ENCODE measurements at places on chromosomes 11 and 22.

DNA sequence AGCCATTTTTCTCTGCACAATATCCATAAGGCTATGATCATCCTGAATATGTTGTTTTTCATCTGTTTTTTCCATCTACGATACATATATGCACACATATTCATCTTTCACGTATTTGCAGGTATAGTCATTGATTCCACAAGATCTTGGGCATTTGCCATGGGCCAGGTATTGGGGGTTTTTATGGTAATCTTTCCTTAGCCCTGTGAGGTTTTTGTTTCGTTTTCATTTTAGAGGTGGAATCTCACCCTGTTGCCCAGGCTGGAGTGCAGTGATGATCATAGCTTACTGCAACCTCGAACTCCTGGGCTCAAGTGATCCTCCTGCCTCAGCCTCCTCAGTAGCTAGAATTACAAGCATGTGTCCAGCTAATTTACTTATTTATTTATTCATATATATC, 20.0 kb downstream of the CD6 start:
- no peak for DNase-seq

GRCh38 chr11:85961930-85962363, 106.8 kb downstream of the CCDC83 start:
- DNase-seq, result no peak

- no peak for DNase-seq
Measured at GRCh38 chr11:128269466-128269865, 317.9 kb downstream of the ETS1 start.

- DNase-seq, result peak; percentile 75
Measured at GRCh38 chr11:91248199-91248807, 976.3 kb upstream of the FAT3 start.

DNA sequence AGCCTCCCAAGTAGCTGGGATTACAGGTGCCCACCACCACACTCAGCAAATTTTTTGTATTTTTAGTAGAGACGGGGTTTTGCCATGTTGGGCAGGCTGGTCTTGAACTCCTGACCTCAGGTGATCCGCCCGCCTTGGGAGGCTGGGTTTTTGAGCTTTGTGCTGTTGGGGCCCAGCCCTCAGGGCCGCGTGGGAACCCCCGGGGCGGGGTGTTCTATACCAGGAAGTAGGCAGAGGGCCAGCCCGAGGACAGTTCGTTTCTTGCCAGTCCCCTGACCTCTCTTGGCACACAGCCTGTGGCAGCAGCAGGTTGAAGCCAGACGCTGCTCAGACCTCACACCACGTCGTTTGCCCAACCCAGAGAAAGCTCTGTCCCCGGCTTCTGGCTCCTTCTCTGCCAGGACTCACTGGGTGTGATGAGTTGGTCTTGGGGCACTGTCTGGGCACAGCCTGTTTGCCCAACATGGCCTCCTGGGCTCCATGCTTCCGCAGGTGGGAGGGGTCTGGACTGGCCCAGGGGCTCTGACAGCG, 24.9 kb upstream of the CHKA start:
- no peak for DNase-seq

DNA sequence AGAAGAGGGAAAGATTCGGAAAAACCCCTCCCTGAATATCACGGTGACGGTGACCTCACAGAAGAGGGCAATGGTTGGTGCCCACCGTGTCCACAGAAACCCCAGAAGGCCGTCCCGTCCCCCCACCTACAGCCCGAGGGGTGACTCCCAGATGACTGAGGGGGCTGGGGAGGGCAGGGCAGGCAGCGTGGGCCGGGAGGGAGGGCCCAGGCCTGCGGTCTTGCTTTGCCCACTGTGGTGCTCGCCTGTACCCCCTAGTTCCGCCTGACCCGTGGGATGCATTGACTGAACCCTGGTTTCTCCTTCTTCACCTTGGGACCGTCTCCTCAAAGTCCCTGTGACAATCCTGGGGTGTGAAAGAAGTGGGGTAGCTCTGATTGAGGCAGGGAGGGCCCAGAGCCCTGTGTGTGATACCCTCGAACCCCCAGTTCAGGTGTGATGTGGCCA, 526.7 kb downstream of the BRD1 start:
- DNase-seq, result no peak

GRCh38 chr11:67632175-67632981, 2.6 kb upstream of the NUDT8 start:
- no peak for DNase-seq

DNA sequence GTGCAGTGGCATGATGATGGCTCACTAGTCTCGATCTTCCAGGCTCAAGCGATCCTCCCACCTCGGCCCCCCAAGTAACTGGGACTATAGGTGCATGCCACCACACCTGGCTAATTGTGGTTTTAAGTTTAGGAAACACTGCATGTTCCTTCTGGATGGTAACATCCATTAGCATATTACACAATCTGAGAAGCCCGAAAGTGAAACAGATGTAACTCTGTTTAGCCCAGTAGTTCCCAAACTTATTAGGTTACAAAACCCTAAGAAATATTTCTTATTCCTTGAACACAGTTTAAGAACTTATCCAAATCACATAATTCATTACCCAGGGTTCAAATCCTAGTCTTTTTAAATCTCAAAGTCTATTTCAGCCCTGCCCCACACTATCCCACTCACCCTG, 28.3 kb downstream of the POLDIP3 start:
- DNase-seq, result no peak

DNA sequence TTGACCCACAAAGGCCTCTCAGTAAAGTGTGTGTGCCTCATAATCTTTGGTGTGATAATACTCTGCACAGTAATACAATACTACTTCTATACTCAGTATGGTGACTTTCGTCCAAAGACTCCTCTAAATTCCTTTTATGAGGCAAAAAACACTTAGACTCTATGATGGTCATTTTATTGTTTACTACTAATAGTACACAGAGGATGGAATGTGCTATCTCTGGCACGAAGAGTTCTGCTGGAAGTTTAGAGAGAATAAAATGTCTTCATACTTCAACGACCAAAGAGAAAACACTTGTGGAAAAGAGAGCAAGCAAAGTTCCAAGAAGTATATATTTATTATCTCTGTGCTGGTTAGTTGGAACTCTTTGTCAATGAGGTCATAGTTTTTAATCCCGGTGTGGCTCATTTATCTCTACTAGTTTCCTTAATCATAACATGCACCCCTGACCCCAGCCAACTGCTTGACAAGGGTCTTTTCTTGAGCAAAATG, 7.5 kb upstream of the CSTF3 start:
- no peak for DNase-seq

DNA sequence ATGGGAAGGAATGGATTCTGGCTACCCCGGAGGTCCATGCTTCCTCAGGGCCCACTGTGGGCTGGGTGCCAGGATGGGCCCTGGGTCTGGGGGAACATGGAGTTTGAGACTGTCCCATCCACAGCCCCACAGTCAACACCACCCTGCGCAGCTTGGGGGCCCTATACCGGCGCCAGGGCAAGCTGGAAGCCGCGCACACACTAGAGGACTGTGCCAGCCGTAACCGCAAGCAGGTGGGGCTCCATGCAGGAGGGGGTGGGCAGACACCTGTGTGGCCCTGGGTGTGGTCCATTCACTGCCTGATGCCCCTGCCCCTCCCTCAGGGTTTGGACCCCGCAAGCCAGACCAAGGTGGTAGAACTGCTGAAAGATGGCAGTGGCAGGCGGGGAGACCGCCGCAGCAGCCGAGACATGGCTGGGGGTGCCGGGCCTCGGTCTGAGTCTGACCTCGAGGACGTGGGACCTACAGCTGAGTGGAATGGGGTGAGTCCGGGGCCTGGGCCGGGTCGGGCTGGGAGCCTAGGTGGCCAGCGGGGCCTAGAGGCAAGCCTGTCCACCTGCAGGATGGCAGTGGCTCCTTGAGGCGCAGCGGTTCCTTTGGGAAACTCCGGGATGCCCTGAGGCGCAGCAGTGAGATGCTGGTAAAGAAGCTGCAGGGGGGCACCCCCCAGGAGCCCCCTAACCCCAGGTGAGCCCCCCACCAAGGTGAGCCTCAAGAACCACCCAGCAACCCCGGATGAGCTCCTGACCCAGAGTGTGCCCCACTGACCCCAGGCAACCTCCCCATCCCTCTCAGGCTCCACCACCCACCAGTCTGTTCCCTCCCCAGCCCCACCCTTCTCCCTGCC, 2.7 kb upstream of the RAB1B start:
- no peak for DNase-seq

GRCh38 chr11:64356498-64357411, 2.2 kb upstream of the RPS6KA4 start:
- no peak for DNase-seq

GRCh38 chr11:10604340-10604748, 35.9 kb upstream of the LYVE1 start:
- no peak for DNase-seq

GRCh38 chr11:1771273-1771672, 7.5 kb upstream of the CTSD start:
- DNase-seq, result no peak

GRCh38 chr11:81380395-81380794, 1353.3 kb downstream of the FAM181B start:
- no peak for DNase-seq

GRCh38 chr11:130778705-130779104, 137.6 kb downstream of the SNX19 start:
- DNase-seq, result peak; percentile 79

DNA sequence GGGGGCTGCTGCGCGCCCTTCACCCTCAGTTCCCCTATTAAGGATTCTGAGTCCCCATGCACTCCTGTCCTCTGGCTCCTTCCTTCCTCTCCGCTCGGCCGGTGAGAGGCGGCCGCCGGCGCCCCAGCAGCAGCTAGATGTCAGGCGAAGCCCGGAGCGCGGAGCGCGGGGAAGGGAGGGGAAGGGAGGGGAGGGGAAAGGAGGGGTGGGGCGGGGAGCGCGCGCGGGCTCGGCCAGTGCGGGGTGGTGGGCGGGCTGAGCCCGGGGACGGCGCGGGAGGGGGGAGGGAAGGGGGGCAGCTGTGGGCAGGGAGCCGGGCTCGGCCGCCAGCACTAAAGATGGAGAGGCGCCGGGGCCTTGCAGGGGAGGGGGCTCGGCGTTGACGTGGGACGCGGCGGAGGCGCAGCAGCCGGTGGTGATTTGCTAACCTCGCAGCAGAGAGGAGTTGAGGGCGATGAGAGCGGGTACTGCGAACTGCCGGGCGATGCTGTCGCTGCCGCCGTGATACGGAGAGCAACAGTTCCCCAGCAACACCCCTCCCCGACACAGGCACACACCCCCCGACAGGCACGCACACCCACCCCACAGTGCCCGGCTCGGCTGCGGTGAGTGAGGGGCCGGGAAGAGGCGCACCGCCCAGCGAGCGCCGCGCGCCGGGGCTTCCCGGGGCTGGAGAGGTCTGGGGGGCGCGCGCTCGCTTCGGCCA, at the start of gene ZBTB16:
Gene ZBTB16, plus strand, starts transcription at position 434 of the 706 bp plus-strand sequence. CDS start 3,590 bp downstream, outside the sequence.
- peak; percentile 86 for DNase-seq

DNA sequence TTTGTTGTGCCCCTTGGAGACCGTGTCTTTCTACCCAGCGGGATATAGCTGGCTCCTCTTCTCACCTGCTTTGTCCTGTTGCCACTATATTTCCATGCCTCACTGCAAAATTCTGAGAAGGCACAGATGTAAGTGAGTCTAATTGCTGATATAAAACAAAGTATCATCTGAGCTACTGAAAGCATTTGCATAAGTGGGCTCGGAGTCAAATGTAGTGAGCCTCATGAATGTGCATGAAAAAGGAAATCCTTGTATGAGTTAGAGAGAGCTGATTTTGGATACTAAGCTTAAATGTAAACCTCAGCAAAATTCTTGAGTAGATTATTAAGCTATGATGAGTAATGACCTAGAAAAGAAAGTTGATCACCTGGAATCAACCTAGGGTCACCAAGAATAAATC, 13.9 kb downstream of the OVCH2 start:
- no peak for DNase-seq

DNA sequence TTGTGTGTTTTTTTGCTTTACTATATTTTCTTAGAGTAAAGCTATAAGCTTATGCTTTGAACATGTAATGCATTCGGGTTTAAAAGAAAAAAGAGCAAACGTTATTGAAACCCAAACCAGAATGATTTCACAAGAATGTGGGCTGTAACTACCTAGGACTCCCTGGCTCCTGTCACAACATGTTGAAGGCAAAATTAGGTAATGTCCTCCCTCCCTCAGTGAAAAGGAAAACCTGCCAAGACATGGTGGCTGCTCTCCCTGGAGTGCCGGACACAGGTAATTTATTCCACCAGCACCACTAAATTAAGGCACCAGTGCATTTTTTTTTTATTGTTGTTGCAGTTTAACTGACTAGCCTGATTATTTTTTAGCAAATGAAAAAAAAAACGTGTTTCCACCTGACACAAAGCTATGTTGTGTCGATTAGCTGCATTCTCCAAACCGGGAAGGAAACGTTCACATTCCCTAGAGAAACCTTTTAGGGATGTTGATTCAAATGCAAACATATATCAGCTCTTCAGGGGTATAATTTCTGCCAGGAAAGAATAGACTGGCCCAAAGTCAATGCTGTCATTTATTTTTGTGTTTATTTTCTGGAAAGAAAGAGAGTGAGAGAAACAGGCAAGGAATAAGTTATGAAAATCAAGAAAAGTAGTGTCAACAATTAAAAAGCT, 134.6 kb downstream of the CCDC34 start:
- no peak for DNase-seq

GRCh38 chr11:130699561-130699960, 216.7 kb downstream of the SNX19 start:
- no peak for DNase-seq

- no peak for DNase-seq
Measured at GRCh38 chr11:58330861-58331260, 28.0 kb downstream of the OR5B17 start.

DNA sequence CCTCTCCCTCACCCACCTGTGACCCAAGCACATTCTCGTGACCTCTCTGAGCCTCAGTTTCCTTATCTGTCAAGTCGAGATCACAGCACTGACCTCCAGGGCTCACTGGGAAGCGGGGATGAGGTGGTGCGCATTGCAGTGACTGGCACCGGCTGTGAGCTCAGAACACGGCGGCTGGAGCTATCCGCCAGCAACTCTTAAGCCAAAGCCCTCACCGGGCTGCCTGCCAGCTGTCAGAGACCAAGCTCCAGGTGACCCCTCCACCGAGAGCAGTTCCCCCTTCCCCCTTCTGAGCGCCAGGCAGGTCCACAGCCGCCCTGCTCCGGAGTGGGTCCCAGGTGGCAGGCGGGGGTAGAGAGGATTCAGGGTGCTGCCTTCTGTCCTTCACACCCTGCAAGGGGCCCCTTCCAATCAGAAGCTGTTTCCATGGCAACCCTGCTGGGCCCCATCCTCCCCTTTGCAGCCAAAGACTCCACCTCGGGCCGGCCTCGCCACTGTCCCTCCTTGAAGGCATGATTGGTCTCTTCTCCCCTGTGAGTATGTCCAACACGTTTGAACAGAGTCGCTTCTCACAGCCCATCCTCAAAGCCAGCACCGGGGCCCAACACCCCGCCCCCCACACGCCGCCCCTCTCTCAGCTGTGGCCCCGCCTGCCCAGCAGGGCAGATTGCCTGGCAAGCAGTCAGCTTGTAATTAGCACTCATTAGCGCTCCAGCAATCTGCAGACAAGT, 98.7 kb downstream of the WNT7B start:
- peak; percentile 45 for DNase-seq

DNA sequence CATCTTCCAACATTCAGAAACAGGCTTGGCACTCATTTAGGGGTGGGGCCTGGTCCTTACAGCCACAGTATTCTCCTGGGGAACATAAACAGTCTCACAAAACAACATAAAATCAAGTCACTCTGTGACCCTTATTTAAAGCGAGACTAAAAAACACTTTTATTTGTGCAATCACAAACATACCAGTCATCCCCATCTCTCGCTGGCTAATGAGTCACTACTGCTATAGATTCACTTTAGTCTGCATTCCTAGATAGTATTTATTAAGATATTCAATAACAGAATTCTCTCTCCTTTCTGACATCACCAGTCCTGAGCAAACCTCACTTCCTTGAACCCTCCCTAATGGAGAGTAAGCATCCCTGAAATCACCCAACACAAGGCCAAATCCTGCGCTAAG, 68.0 kb downstream of the ZBTB44 start:
- DNase-seq, result no peak
